Hematopoietic multipotent progenitor cell treated with erythropoietin and hydrocortisone succinate and interleukin-3 and kit ligand, for 8 days (in vitro differentiated cells): ENCODE measurements at places on chromosomes 12 and 14.

- peak; percentile 69 for DNase-seq
Measured at GRCh38 chr12:120265473-120266179, at the start of gene PXN. TSS of gene PXN (minus strand) at chr12:120265730. CDS start at chr12:120265629, 101 bp downstream.

DNA sequence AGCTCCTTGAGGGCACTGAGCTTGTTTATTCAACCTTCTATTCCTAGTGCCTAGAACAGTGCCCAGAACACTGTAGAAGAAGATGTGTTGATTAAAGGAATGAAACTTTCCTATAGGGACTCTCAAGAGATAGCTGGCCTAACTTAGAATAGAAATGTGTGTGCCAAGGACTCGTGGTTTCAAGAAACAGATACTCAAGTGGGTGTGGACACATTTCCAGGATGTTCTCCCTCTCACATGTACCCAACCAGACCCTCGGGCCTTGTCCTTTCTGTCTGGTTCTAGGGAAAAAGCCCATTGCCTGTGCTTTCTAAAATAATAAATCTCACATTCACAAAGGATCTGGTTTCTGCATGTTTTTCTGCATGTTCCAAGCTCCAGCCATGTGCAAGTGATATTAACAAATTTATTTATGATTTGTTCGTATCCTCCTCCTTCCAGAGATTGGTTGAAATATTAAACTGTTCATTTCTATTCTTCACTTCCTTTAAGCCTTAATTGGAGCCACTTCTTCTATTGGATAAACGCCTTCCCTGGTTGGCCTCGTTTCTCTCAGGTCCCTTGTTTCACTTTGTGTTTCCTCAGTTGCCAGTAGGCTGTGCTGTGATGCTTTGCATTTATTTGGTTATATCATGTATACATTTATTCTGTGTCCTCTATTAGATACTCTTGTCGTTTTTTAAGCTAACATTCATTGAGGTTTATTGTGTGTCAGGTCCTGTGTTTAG, 89.8 kb downstream of the CRADD start:
- DNase-seq, result peak; percentile 79

- no peak for DNase-seq
Measured at GRCh38 chr14:70645892-70646291, 4.2 kb downstream of the TTC9 start.

DNA sequence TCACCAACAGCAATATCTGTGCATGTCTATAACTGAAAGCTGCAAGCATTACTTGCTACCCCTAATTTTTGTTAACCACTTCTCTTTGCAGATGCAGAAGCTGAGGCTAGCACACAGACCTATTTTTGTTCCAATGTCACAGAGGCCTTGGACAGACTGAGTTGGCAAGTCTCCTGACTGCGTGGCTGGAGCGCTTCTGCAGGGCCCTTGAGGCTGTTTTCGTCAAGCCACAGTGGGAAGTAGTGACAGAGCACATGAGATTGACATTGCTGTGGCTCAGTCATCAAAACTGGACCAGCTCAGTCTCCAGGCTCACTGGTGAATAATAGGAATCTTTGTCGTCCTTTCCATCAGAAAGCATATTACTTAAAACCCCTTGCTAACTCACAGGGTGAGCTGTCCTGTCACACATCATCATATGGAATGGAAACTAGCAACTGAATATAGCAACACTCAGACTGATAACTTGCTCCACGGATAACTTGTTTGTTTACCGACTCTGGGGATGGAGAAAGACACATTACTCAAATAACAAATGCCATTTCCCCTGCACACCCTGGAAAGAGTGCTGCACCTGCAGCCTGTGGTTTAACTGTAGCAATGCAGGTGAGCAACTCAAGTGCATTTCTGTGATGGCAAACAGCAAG, 43.6 kb upstream of the DDX11 start:
- DNase-seq, result no peak

DNA sequence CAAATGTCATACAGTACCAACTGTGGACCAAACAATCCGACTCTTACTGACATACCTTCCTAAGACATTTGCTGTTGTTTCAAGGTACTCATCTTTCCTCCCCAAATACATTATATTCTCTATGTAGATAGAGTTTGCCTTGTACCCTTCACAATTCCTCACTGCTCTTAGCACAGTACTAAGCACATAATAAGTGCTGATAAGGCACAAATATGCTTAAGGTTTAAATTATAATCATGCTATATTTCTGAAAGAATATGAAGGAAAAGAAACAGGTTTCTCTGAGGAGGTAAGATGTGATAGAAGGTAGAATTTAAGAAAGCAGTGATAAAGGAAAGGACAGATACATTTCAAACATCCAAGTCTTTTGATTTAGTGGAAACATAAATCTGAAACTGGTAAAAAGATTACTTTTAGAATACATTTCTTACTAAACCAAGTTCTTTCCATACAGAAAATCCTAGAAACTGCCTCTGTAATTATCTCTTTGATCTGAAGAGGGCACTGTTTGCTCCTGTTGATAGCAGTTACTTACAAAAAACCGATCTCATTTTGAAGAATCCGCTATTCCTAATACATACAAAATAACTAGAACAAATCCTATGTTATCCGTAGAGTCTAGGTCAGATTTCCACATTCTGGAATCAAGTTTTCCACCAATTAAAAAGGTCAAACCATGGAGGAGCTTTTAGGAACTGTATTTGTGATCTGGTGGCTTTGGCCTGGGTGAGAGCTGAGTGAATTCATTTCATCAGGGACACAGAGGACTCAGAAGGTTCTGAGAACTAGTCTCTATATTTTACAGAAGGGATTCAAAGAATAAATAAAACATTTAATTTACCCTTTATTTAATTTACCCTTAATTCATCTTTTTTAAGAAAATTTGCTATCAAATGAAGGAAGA, 311.9 kb downstream of the DAD1 start:
- DNase-seq, result peak; percentile 29

DNA sequence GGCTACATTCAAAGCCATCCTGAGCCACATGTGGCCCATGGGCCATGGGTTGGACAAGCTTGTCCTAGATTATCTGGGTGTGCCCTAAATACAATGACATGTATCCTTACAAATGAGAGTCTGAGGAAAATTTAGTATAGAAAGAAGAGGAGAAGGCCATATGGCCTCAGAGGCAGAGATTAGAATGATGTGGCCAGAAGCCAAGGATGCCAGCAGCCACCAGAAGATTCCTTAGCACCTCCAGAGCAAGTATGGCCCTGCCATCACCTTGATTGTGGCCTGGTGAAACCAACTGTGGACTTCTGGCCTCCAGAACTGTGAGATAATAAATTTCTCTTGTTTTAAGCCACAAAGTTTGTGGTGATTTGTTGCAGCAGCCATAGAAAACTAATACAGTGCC, 436.9 kb downstream of the RGS6 start:
- DNase-seq, result no peak

DNA sequence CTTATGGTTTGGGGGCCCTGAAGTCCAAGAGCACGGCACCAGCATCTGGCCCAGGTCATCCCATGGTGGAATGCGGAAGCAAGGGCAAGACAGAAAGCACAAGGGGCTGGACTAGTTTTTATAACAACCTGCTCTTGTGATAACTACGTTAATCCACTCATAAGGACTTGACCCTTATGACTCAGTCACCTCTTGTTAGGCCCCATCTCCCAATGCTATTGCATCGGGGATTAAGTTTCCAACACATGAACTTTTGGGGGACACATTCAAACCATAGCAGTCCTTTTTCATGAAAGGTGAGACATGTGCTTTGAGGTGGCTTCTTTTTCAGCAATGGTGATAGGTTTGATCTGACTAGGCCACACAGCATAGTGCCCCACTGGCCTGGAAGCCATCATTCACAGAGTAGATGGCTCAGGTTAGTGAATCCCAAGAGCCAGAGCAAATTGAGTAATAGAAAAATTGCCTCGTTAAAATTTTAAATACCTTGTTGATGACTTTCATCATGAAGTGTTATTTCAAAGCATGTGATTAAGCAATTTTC, 12.1 kb downstream of the FRMD6 start:
- no peak for DNase-seq

DNA sequence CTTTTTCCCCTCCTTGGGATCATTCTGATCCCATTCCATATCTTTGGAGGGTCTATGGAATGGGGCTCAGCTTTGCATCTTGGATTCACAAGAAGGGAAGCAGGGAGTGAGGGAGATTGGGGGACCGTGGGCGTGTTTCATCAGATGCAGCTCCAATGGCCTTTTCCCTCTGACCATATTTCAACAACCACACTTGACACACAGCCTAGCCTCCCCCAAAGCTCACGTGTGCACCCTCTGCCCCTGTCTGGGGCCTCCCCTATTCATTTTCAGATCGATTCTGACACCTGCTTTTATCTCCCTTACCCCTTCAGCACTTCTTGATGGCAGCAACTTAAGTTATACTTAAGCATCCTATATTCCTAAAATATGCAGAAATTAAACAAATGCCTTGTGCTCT, 126.6 kb downstream of the CHST11 start:
- DNase-seq, result no peak

DNA sequence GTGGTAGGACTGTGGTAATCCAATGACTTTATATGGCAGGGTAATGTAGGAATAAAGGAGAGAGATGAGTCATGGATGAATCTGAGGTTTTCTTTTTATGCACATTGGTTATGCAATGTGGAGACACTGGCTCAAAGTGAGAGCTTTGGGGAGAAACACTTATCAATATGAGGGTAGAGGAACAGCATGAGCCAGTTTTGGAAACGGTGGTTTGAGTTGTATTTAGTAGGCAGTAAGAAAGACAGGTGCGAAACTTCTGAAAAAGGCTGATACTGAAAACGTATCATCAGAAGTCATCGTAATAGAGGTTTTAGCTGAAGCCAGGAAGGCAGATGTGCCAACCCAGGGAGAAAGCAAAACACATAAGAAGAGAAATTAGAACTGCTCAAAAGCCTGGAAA, 854.8 kb upstream of the SEL1L start:
- no peak for DNase-seq

DNA sequence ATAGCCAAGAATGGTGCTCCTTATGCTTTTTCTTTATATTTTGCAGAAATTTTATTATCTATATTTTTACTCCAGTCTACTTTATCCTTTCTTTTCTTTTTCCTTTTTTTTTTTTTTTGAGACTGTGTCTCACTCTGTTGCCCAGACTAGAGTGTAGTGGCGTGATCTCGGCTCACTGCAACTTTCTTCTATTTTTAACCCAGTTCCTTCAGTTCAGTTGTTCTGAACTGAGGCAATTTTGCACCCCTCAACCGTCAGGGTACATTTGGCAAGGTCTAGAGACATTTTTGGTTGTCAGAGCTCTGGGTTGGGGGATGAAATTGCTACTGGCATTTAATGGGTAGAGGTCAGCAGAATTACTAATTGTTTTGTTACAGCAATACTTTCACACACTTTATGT, 75.7 kb downstream of the DIP2B start:
- no peak for DNase-seq

DNA sequence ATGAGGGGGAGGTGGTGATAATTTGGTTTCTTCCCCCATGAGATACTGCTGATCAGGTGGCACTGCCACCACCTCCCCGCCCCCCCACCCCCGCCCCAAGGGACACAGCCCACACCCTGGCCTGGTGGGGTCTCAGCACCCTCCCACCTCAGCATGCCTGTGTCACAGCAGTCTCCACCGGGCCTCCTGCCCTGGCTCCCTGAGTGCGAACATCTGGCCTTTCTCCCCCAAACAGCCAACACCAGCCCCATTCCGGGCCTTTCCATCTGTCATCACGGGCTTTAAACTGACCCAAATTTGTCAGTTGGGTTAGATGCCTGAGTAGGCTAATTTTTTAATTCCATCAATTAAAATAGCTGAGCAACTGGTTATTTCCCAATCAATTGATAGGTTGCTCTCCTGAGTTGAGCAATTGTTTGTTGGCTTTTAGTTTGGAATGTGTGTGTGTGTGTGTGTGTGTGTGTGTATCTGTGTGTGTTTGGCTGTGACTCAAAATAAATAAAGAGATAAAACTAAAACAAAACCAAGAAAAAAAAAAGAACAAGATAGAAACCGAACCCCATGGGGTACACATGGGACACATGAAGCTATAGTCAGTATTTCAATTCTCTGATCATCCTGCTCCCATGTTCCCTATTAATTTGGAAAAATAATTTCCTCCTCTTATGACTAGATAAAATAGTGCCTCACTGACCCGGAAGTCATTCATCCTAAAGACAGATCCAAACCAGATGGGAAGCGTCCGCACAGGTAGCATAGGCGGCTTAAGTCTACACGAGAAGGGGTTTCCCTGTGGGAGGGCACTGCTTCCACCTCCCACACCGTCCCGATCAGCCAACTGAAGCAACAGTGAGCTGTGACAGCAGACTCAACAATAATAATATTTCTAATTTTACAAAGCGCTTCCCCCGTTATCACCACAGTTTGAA, 7.4 kb downstream of the SERPINA12 start:
- DNase-seq, result no peak

GRCh38 chr12:108495054-108495453, 20.0 kb upstream of the FICD start:
- DNase-seq, result peak; percentile 62
